Activated T-cell treated with anti-CD3 and anti-CD28 coated beads, Interleukin-2, amount 50 U/mL, for 4 hours (primary cell): ENCODE measurements at places on chromosomes 1 and 21.
A peak's percentile ranks its signal among the peaks of the same experiment; 100 is the strongest.

- DNase-seq, result no peak
These were observed 10.1 kb downstream of the CADM3 start for GRCh38 chr1:159181328-159182024.

- DNase-seq, result no peak
These were observed 29.4 kb upstream of the CCSAP start for GRCh38 chr1:229372251-229372650.

DNA sequence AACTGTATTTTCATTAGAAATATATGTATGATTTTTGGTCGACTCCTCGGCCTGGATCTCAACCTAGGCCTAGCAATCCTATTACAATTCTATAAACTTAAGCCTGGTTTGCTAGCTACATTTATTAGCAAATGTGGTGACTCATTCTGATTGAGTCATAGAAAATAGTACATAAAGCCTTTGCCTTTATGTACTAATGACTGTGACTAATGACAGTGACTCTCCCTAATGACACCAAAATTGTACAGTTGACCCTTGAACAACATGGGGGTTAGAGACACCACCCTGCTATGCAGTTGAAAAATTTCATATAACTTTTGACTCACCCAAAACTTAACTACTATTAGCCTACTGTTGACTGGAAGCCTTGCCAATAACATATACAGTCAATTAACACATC, 78.9 kb downstream of the CLEC20A start:
- DNase-seq, result no peak

DNA sequence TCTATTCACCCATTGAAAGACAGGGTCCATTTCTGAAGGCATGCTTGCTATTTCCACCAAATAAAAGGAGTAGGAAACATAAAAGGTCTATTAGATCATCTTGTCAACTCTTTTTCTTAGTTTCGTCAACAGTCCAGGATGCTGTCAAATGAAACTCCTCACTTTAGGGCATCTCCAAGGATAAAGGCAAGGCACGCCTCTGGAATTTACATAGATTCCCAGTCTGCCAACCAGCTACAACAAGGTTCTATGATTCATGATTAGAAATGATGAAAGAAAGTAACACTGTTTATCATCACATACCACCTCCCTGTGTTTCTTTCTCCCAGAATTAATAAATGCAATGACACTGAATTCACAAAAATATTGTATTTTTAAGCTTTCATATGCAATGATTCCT, 636.3 kb downstream of the LTN1 start:
- no peak for DNase-seq

DNA sequence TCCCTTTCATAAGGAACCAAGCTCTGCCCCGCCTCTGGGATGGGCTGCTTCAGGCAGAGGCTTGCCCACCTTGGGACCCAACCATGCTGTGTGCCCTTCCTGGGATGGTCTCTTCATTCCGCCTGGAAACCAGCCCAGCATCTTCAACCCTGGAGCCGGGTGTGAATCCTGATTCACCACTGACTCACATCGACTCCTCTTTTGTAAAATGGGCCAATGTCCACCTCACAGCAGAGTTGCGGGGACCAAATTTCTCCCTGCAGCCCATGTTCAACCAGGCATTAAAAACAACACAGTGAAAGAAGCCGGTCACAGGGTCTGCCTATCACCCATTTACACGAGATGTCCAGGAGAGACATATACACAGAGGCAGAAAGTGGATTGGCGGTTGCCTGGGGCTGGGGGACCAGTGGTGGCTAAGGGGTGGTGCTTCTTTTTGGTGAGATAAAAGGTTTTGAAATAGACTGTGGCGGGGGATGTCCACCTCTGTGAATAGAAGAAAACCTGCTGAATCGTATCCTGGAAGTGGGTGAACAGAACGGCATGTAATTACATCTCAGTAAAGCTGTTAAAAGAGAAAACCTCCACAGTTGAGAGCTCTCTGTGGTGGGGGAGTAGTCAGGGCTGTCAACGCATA, 6.9 kb upstream of the GPR153 start:
- no peak for DNase-seq

DNA sequence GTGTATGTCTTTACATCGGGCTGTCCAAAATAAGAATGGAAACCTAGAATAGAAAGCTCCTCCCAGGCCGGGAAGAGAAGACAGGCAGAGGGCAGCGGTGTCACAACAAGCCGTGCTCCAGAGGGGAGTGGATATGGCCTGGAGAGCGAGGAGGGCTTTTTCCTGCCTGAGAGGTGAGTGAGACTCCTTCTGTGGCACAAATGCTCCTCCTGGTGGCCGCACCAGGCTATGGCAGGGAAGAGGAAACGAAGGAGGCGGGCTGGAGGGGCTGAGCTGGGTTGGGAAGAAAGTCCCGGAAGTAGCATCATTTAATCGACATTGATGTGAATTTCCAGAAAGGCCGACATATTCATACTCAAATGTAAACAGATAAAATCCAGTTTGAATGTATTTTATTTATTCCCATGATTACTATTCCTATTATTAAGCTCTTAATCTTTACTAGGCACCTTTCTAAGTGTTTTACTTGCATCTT, 54.7 kb downstream of the MEF2D start:
- DNase-seq, result peak; percentile 78

GRCh38 chr1:219774386-219774785, 154.0 kb downstream of the SLC30A10 start:
- DNase-seq, result no peak

GRCh38 chr1:114531094-114531493, 20.1 kb upstream of the TRIM33 start:
- no peak for DNase-seq

- DNase-seq, result no peak
These were observed 14.5 kb upstream of the CSF3R start for GRCh38 chr1:36497207-36497606.

GRCh38 chr21:18117176-18117575, 127.5 kb upstream of the CHODL start:
- DNase-seq, result no peak

DNA sequence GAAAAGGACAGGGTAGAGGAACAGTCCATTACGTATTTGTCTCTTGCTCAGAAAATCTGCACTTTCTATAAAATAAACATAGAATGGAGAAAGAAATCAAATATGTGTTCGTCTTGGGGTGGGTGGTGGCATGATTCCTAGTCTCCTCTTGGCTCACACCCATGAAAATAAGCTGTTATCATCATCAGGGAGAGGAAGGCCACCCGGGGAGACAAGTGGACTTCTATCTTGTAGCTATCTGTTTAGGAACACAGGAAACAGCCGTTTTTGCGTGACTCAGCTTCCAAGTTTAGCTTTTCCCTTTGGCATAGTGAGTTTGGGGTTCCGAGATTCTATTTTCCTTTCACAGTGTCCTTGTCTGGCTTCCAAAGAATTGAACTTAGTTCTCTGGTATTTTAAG, 622.3 kb downstream of the PTPRU start:
- no peak for DNase-seq

GRCh38 chr1:31679091-31679490, 24.7 kb downstream of the COL16A1 start:
- no peak for DNase-seq

DNA sequence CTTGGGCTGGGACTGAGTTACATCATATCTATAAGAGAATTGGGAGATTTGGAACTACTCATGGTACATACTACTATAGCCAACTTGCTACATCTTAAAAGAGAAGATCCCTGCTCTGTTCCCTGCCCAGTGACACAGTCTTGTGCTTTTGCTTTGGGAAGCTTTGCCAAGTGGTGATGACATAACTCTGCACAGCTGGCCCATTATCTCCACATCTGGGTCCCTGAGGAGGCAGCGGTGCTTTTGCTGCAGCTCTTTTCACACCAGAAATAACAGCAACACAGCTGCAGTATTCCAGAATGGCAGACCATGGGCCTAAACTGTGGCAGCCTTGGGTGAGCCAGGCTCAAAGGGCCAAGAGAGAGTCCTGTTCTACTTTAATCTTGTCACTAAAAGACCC, 296.0 kb downstream of the HHAT start:
- DNase-seq, result no peak

GRCh38 chr1:23171181-23171755, 2.6 kb upstream of the LUZP1 start:
- DNase-seq, result no peak

GRCh38 chr1:214553142-214553710, 1.8 kb upstream of the PTPN14 start:
- no peak for DNase-seq

DNA sequence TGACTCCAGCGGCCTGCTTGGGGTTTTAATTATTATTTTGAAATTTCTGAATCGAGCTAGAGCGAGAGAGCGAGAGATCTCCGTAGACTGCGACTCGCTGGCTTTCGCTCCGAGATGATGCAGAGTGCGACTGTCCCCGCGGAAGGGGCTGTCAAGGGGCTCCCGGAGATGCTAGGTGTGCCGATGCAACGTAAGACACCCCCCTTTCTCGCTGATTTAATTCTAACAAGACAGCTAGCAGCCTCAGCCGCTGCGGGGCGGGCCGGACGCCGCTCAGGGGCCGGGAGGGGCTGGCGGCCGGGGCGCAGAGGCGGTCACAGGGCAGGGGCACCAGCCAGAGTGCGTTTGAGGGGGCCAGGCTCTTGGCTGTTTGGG, 339 bp downstream of the LHX4 start:
- DNase-seq, result no peak

- no peak for DNase-seq
These were observed 158.5 kb downstream of the TSEN15 start for GRCh38 chr1:184210031-184210430.

DNA sequence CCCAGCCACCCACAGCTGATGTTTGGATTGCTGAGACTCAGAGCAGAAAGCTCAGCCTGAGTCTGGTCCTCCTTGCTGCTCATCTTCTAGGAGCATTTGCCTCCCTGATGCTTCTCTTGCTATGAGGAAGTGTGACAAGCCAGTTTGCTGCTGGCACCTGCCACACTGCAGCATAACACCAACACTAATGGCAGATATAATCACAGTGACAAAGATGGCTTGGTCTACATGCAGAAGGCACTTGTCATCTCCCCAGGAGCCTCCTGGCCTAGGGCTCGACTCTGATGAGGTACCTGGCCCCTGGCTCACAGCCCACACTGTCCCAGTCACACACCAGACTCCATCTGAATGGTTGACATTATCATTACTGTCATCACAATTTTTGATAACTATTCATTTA, 13.9 kb upstream of the PSMB2 start:
- no peak for DNase-seq

DNA sequence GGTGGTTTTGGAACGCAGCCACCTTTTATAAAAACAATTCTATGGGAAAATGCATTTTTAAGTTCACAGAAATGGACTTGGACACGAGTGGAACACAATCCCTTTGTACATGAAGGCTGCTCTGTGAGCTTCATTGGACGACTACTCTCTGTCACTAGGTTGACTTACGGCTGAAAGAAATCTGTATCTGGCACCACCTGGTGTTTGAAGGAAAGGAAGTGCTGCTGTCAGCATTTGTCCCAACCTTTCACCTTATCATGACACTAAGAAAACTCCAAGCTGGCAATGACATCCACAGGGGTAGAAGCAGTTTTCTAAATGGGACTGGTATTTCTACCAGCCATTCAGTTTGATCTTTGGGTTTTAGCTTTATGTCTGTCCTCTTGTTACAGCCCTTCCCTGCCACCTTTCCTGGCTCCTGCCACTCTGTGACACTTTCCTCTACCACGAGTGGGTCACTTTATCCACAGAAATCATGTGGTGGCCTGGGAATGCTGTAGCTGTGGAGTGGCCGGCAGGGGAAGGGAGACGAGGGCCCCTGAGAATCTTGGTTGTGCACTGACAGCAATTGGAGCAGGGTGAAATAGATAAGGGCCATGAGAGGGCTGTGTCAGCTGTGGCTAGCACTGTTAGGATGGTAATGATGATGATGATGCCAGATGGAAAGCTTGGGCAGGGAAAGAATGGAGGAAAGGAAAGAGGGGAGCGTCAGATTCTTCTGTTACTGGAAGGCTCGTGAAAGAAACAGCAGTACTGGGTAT, 85.2 kb downstream of the TBX19 start:
- DNase-seq, result no peak

- DNase-seq, result no peak
These were observed 42.1 kb downstream of the YARS1 start for GRCh38 chr1:32774950-32775634.
